ENCODE measurements at places on chromosomes 2 and 18. TPM values are rescaled to one million over a fixed set of nuclear protein-coding genes. Genes with fewer than 3 reads are reported as not detected.

DNA sequence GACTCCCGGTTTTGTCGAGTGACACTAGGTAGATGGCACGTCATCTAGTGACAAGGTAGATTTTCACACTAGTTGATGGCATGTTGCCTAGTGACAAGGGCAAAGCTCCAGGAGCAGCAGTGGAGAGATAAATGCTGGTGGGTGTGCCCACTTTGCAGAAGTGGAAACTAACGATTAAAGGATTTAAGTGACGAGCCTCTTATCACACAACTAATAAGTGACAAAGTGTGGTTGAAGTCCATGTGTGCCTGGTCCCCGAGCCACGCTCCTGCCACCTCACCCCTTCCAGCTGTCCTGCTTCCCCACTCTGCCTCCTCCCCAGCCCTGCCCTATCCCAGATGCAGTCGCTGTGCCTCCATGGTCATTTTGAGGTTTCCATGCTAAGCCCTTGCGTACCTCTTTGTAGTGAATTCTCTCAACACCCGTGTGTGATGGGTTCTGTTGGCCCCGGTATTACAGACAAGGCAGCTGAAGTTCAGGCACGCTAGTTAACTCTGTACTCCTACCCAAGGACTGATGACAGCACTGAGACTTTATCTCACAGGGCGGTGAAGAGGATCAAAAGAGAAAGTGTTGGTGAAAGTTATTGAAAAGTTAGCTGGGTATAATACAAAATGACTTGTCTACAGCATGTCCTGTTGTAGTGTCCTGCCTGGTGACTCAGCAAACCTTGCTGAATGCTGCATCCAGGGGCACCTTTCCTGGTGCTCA, 113.4 kb upstream of the GLI2 start:
- no peak for DNase-seq
- H3K4me1 ChIP-seq: no peaks in the 10 kb centered on the region
- no peak overlapping the region for H3K27ac ChIP-seq

DNA sequence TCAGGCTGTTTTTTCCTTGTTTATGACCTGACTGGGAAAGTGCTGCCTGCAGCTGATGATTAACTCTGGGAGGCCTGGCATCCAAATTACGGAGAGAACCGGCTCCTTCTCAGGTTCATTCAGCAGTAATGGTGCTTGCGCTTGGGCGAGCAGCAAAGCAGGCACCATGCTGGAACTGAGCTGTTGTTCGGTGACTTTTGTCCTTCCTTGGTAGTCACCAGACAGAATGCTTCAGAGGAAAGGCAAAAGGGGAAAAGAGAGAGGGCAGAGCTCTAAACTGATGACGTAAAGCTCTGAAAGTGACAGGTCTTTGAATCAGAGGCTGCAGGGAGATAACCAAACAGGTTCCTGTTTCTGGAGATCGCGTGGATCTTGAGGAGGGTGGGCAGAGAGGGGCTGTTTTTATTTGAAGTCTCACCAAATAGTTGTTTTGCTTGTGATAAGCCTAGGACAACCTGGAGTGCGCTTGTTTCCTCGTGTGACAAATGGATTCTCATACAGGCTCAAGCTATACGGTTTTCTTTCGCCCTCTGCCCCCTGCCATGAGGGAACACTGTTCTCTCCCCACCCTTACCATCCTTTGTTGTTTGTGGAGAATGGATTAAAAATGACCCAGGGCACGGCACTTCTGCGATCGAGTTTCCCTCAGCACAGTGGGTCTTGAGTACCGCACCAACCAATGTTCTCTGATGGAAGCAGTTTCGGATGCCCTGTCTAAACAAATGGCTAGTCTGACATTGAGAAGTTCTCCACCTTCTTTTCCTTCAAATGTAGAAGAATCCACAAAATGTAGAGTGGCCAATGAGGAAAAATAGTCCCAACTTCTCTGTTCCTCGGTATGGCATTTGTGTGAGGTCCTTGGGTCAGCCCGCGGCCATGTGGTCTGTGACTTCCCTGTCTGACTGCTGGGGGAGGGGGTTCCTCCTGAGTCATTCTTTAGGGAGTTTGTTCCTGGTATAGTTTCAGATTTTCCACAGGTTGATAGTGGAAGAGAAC, 1.3 kb downstream of the RASGRP3 start:
- H3K36me3 ChIP-seq: no peaks in the 10 kb centered on the region
- no peaks in the 10 kb centered on the region for H3K27me3 ChIP-seq
- H3K4me3 ChIP-seq: no peak overlapping the region

DNA sequence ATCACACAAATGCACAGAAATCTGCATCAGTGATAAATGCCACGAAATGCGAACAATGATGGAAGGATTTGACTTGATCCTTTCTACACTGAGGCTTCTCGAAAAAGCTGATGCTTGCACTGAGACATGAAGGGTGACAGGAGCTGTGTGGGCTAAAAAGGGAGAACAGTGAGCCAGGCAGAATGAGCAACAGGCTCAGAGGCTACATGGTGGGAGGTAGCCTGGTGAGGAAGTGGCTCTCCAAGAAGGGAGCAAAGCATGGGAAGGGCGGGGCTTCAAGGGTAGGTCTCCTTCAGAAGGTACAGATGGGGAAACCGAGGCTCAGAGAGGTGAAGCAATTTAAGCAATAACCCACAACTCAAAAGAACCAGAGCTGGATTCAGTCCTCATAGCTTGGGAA, 82.4 kb downstream of the TRIM43 start:
- no peak overlapping the region for H3K4me3 ChIP-seq
- no peaks in the 10 kb centered on the region for H3K4me1 ChIP-seq
- H3K27me3 ChIP-seq: no peaks in the 10 kb centered on the region
- no peak for DNase-seq
- H3K36me3 ChIP-seq: no peaks in the 10 kb centered on the region

- no peak overlapping the region for H3K27ac ChIP-seq
- no peaks in the 10 kb centered on the region for H3K4me1 ChIP-seq
- no peak overlapping the region for H3K4me3 ChIP-seq
- no peak for DNase-seq
- H3K36me3 ChIP-seq: no peaks in the 10 kb centered on the region
These were observed 486.3 kb downstream of the NR4A2 start for GRCh38 chr2:155846259-155846658.

- no peaks in the 10 kb centered on the region for H3K36me3 ChIP-seq
- H3K4me3 ChIP-seq: no peak overlapping the region
- H3K27ac ChIP-seq: no peak overlapping the region
- no peaks in the 10 kb centered on the region for H3K4me1 ChIP-seq
These were observed 64.5 kb upstream of the TPO start for GRCh38 chr2:1348789-1349188.

DNA sequence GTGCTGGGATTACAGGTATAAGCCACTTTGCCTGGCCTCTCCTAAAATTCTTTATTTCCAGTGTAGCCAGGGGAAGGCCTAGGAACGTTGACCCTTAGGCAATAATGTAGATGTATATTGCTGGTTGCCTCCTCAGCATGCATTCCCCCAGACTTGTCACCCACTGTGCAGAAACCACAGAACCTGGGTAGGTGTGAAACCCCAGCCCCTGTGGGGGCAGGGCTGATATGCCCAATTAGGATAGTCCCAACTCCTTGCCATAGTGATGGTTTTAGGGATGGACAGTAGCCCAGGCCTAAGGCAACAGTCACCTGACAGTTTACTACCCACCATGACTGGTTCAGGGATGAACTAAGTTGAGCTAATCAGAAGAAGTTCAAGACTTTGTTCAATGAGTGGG, 57.7 kb downstream of the TMEM247 start:
- H3K27ac ChIP-seq: no peak overlapping the region
- no peak for DNase-seq

- H3K27ac ChIP-seq: no peak overlapping the region
- H3K4me1 ChIP-seq: no peaks in the 10 kb centered on the region
- H3K27me3 ChIP-seq: no peaks in the 10 kb centered on the region
- no peaks in the 10 kb centered on the region for H3K36me3 ChIP-seq
- DNase-seq: no peak
- no peak overlapping the region for H3K4me3 ChIP-seq
These were observed 228.1 kb upstream of the PXDN start for GRCh38 chr2:1972422-1972821.

GRCh38 chr2:224038049-224038829, 847 bp downstream of the SERPINE2 start:
- H3K36me3 ChIP-seq: no peaks in the 10 kb centered on the region
- peaks cover 18% of the 10 kb centered on the region for H3K4me1 ChIP-seq
- H3K27me3 ChIP-seq: no peaks in the 10 kb centered on the region
- peak overlapping the region; percentile 57 for H3K4me3 ChIP-seq
- DNase-seq: no peak

- no peaks in the 10 kb centered on the region for H3K4me1 ChIP-seq
- H3K36me3 ChIP-seq: no peaks in the 10 kb centered on the region
- no peak overlapping the region for H3K4me3 ChIP-seq
These were observed 463.0 kb upstream of the MYT1L start for GRCh38 chr2:2793925-2794560.

- H3K27me3 ChIP-seq: no peaks in the 10 kb centered on the region
- peak; percentile 57 for DNase-seq
- H3K36me3 ChIP-seq: no peaks in the 10 kb centered on the region
- no peak overlapping the region for H3K27ac ChIP-seq
These were observed 184.8 kb upstream of the SP5 start for GRCh38 chr2:170530284-170530745.

DNA sequence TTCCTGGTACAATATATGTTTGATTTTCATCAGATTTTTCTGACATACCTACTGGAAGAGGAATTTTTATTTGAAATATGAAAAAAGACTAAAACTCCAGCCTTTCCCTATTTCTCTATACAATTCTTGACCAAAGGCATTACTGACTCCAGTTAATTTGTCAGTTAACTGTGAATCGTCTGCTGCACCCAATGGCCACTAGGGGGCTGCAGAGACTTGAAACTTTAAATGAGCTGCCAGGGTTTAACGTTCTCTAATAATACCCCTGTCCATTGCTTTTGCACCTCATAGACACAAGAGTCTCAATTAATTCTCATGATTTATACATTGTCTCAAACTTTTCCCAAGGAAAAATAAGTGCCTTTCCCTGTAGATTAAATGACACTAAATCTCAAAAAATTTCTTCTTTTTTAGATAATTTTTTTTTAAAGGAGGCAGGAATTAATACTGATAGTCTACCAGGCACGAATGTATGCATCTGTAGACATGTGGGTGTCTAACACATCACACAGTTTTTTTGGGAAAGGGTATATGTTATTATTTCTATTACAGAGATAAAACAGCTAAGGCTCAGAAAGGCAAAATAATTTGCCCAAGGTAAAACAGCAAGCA, 1.8 kb upstream of the ALK start:
- no peaks in the 10 kb centered on the region for H3K36me3 ChIP-seq
- no peak overlapping the region for H3K4me3 ChIP-seq
- DNase-seq: peak; percentile 46
- H3K27ac ChIP-seq: no peak overlapping the region
- H3K4me1 ChIP-seq: peaks cover 11% of the 10 kb centered on the region

DNA sequence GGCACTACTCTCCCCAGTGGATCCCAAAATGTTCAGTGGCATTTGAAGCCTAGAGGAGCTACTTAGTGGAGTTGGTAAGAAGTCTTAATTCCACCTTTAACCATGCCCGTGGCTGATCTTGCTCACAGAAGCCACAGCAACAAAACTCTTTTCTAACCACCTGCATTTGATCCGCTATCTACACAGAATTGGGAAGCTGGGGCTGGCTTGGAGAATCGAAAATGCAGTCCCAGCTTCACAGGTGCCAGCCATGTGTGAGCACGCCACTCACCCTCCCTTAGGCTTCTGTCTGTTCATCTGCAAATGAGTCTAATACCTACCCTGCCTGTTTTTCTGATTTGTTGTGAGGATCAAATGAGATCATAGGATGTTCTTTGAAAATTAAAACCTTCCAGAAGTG, 182.6 kb downstream of the BCL11A start:
- no peak for DNase-seq
- no peak overlapping the region for H3K27ac ChIP-seq
- H3K36me3 ChIP-seq: no peaks in the 10 kb centered on the region
- H3K4me1 ChIP-seq: no peaks in the 10 kb centered on the region
- no peak overlapping the region for H3K4me3 ChIP-seq

- H3K27me3 ChIP-seq: no peaks in the 10 kb centered on the region
- H3K27ac ChIP-seq: no peak overlapping the region
- peaks cover 9% of the 10 kb centered on the region for H3K4me1 ChIP-seq
- DNase-seq: no peak
These were observed 85.8 kb downstream of the PKP4 start for GRCh38 chr2:158542577-158542976.

DNA sequence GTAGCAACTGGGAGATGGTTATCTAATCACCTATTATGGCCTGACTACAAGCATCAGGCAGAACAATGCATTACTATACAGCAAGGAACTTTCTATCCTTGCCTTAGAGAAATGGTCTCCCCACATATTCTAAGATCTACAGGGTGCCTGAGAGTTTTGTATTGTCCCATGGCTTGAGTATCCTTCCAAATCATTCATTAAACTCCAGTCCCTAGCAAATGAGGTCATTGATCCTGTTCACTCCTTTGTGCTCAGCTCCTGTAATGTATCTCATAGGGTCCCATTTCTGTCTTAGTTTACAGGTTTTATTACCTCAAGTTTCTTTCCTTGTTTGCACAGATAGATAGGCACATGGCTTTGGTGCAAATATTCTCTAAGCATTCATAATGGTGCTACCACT, 9.0 kb downstream of the HNMT start:
- H3K36me3 ChIP-seq: peaks cover 15% of the 10 kb centered on the region
- no peaks in the 10 kb centered on the region for H3K27me3 ChIP-seq
- no peak overlapping the region for H3K4me3 ChIP-seq
- no peak overlapping the region for H3K27ac ChIP-seq
- DNase-seq: no peak

DNA sequence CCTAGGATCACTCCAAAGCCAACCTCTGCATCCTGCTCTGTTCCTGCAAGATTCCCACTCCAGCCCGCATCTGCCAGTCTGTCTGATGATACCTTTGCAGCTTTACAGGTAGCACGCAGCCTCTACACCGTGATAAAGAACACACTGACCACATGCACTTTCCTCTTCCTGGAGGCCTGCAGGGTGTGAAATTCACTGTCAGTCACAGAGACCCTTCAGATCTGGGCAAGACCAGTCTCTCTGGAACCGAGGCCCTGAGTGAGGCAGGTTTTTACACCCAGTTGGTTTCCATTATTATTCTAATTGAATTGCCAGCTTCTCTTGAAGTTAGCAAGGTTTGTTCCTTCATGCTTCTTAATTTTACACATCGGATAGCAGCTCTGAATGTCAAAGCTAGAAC, 30.5 kb upstream of the TWIST2 start:
- no peak overlapping the region for H3K27ac ChIP-seq
- no peaks in the 10 kb centered on the region for H3K36me3 ChIP-seq
- no peaks in the 10 kb centered on the region for H3K27me3 ChIP-seq
- no peak for DNase-seq
- no peaks in the 10 kb centered on the region for H3K4me1 ChIP-seq

GRCh38 chr18:8732442-8733360, 27.3 kb downstream of the MTCL1 start:
- H3K4me3 ChIP-seq: no peak overlapping the region
- no peaks in the 10 kb centered on the region for H3K27me3 ChIP-seq
- H3K4me1 ChIP-seq: no peaks in the 10 kb centered on the region
- H3K36me3 ChIP-seq: no peaks in the 10 kb centered on the region
- H3K27ac ChIP-seq: no peak overlapping the region

GRCh38 chr18:31648966-31649429, 35.4 kb downstream of the B4GALT6 start:
- no peak overlapping the region for H3K27ac ChIP-seq
- H3K4me1 ChIP-seq: no peaks in the 10 kb centered on the region
- H3K27me3 ChIP-seq: no peaks in the 10 kb centered on the region
- H3K4me3 ChIP-seq: no peak overlapping the region
- no peak for DNase-seq

The RAMP1 gene
- polyA plus RNA-seq: 129 TPM

The OXER1 gene
- polyA plus RNA-seq: 8.1 TPM

The TXNDC2 gene
- polyA plus RNA-seq: not detected

The CIB4 gene
- polyA plus RNA-seq: not detected

The HOXD11 gene
- polyA plus RNA-seq: not detected

The SCG2 gene
- not detected for polyA plus RNA-seq

The CCDC178 gene
- not detected for polyA plus RNA-seq

All from liver (tissue), 10 donors.